ENCODE measurements at places on chromosomes 12 and 14. TPM values are rescaled to one million over a fixed set of nuclear protein-coding genes. Genes with fewer than 3 reads are reported as not detected.

The GPRC5D gene
- total RNA-seq: not detected

The ELK3 gene
- 16.0 TPM for total RNA-seq

The COX8C gene
- total RNA-seq: not detected

The C12orf60 gene
- total RNA-seq: 2.3 TPM

The PSMA6 gene
- total RNA-seq: 464 TPM
